DMS79 treated with DMSO at 0.1 percent for 48 hours (cell line): ENCODE measurements at places on chromosomes 16 and 17.

DNA sequence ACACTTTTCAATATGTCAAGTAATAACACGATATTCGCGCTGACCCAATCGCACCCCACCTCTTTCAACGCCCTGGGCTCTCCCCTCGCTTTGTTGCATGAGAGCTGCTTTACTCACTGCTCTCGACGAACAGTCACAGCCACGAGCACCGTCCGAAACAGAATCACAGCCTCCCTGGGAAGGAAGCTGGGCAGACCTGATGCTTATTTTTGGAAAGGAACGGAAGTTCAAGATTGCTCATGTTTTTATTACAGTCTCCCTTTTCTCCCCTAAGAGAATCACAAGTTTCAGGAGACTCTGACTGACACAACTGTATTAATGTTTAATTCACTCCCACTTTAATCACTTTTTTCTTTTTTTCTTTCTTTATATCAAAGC is 67.8 kb downstream of the ANKRD11 start:
- DNase-seq = no peak

DNA sequence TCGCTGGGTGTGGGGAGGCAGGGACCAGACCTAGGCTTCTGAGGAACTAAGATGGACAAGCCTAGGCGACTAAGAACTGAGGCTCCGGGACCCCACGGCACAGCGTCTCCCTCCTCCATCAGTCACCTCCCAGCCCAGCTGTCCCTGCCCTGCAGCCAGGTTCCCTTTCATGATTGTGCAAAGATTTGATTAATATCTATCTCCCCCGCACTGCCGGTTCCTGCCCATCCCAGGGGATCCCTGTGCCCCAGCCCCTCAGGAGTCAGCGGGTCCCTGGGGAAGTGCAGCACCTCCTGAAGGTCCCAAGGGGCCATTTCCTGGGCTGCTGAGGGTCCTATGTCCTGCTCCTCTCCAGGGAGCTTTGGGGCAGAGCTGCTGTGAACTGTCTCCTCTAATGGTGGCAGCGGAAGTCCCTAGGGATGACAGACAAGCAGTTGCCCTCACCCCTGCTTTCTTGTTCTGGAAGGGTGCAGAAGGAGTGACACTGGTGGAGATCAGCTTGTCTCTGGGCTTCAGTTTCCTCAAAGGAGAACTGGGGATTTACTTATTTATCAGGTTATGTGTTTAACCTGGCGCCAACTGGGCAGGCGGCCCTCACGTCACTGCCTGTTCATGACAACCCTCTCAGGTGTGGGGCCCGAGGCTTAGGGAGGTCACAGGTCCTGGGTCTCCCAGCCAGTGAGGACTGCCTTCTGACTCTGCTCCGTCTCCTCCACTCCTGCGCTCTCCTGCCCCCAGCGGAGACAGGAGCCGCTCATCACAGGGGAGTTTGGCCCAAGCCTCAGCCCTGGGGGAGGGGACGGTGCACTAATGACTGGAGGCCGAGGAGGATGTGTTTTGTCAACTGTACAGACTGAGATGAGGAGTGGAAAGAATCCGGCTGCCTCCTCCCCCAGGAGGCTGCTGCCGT is 1.9 kb upstream of the C16orf74 start:
- no peak for DNase-seq

- peak; percentile 30 for DNase-seq
These were observed 3.4 kb downstream of the SGCA start for GRCh38 chr17:50169121-50169764.

DNA sequence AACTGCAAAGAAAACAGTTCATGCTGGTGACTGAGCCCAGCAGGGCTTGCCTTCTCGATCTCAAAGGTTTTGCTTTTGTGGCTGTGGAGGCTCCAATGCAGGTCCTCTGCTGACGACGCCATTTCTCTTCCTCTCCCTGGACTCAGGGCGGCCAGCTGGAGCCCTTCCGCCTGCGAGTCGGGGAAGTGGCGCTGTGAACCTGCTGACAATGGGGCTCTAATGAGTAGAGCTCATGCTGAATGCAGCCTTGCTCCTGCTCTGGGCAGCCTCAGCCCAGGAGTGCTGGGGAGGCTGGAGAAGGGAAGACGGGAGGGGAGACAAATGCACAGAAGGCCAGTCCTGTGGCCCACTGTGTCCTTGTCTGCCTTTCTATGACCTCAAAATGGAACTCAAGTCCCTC is 43.8 kb downstream of the VAC14 start:
- DNase-seq = no peak

DNA sequence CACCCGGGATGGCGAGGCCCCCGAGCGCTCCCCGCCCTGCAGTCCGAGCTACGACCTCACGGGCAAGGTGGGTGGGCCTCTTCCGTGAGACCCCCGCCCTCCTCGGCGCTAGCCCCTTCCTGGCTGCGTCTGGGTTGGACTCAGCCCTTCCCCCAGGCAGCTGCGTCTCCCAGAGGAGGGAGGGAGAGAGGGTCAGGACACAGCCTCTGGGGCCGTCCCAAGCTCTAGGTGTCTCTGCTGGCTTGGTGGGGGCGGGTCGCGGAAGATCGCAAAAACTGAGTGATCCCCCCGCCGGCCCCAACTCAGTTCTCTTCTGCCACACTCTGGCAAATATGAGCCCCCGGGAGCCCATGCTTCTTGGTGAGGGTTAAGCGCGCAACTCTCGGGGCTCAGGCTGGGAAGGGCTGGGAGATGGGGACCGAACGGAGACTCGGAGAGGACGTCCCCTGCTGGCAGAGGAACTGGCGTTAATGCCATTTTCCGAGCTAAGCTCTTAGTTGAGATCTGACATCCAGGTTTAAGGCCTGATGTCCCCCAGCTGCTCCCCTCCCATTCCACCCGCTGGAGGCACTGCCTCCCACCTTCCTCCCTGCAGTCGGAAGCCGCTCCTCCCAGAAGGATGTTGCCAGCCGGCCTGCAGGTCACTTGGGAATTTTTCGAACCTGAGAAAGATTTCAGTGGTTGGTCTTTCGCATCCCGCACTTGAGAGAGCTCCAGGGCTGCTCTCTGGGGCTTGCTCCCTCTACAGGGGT is 419 bp downstream of the RAB37 start:
- peak; percentile 12 for DNase-seq

DNA sequence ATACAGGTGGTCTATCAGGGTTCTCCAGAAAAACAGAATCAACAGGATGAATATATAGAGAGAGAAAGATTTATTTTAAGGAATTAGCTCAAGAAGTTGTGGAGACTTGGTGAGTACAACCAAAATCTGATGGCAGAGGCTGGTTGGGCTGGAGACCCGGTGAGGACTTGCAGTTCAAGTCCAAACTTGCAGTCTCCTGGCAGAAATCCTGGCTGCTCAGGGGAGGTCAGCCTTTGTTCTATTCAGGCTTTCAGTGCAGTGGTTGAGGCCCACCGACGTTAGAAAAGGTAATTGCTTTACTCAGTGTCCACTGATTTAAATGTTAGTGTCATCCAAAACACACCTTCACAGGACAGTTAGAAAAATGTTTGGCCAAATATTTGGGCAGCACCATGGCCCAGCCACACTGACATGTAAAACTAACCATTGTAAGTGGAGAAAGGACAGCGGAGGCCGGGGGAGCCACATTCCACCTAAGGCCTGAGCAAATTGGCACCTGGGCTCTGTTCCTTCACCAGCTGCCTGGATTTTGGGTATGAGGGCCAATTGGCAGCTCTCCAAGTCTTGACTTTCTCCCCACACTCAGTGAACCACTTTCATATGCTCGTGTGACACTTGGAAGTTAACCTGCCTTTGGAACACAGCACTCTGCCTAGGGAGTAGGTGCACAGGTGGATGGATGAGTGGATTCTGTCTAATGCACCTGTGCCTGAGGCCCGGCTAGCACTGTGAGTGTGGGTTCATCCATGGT is 54.7 kb downstream of the CACNG5 start:
- DNase-seq = peak; percentile 83

GRCh38 chr16:30972872-30973271 is 12.1 kb upstream of the HSD3B7 start:
- DNase-seq = no peak

GRCh38 chr16:67537270-67537635 is 8.6 kb downstream of the RIPOR1 start:
- DNase-seq = no peak

- DNase-seq = no peak
These were observed 5.8 kb downstream of the FBXL19 start for GRCh38 chr16:30929167-30929566.

- no peak for DNase-seq
These were observed 29.6 kb downstream of the RCVRN start for GRCh38 chr17:9875441-9875840.

DNA sequence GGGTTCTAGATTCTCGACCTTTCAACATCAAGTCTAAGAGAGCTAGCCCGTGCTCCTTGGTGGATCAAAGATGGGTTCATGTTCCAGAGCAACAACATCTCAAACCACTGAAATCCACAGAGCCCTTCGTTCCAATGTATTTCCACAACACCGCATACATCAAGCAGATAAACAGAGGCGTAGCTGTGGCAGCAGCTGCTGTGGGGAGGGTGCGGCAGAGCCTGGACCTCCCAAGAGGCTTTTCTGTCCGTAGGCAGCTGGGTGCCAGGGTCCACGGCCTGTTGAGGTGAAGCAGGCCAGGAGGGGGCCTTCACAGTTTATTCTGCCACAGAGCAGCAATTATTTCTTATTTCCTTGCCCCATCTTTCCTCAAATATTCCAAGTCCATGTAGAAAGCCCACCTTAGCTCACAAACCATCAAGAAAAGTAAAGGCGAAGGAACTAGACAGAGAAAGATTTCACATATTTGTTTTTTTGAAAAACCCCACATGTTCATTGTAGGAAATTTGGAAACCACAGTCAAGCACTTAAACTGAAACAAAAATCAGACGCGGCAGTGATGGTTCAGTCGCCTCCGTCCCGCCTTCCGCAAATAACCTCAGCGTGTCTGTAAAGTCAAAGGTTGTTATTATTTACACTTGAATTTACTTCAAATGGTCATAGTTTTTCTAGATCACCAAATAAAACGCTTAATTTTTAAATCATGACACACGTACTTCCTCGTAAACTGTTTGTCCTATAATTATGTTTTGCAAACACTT is 144.6 kb upstream of the FOXF1 start:
- no peak for DNase-seq

DNA sequence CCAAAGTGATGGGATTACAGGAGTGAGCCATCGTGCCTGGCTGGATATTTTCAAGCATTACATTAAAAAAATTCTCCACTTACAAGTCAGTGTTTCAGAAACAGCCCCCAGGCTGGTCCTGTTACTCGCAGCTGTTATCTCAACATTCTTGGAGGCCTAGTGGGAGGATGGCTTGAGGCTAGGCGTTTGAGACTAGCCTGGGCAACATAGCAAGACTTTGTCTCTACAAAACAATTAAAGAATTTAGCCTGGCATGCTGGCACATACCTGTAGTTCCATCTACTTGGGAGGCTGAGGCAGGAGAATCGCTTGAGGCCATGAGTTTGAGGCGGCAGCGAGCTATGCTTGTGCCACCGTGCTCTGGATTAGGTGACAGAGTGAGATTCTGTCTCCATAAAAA is 26.5 kb upstream of the SPNS3 start:
- DNase-seq = no peak

DNA sequence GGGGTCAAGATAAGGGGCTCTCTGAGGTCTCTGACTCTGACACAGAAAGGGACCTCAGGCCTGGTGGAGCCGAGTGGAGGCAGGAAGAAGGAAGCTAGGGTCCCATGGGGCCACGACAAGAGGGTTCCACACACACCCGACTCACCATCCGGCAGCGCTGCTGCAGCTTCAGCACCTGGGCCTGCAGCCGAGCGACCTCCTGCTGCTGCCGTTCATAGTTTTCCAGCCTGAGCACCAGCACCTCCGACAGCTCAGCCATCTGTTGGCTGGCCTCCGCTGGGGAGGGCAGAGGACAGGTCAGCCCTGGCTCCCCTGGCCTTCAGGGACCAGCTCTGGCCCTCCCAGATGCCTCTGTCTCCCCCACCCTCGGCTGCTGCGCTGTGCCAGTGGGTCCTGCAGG is 6.4 kb downstream of the HAP1 start:
- DNase-seq = no peak

DNA sequence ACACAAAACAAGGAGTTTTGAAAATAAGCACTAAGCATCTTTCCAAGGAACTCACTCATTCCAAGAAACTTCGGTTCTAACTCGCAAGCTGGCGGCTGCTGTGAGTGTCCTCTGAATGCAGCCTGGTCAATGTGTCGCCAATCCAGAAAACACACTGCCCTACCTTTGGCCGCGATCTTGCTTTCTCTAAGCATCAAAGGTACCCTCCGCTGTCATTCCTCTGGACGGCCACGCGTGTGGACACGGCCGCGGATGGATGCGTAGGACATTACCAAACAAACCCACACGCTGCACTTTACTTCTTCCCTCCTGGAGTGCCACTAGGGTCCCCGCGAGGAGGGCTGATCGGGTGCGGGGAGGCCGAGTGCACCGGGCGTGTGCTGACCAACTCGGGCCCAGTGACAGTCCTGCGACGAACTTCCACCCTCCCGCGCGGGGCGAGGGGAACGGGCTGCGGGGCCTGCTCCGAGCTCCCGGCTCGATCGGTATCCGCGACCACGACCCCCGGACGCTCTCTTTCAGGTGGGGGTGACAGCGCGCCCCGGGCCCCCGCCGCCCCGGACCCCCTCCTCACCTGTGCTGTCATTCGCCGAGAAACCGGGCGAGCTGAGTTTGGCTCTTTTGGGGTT is 1.1 kb downstream of the CREBBP start:
- no peak for DNase-seq

GRCh38 chr16:84593825-84594724 is 23.8 kb downstream of the COTL1 start:
- peak; percentile 46 for DNase-seq

DNA sequence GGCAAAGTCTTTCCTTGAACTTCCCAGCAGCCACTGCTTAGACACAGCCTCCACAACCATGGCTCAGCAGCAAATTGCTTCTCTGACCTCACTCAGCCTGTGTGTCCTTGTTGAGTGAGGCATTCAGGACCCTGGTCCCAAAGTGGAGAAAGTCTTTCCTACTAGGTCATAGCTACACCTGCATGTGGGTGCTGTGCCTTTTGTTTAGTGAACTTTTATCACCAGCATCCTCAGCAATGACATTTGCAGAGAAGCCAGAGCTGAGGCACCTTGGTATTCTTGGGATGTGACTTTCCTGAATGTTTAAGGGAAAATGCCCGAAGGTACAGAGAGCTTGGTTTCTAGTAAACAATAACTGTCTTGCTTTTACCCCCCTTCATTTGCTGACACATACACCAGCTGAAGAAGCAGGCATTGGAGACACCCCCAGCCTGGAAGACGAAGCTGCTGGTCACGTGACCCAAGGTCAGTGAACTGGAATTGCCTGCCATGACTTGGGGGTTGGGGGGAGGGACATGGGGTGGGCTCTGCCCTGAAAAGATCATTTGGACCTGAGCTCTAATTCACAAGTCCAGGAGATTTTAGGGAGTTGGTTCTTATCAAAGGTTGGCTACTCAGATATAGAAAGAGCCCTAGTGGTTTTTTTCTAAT is 20.9 kb upstream of the STH start:
- no peak for DNase-seq
